ENCODE measurements at places on chromosomes 11 and 22.

GRCh38 chr11:46607516-46607915 lies 9.5 kb downstream of the HARBI1 start:
- DNase-seq = no peak

DNA sequence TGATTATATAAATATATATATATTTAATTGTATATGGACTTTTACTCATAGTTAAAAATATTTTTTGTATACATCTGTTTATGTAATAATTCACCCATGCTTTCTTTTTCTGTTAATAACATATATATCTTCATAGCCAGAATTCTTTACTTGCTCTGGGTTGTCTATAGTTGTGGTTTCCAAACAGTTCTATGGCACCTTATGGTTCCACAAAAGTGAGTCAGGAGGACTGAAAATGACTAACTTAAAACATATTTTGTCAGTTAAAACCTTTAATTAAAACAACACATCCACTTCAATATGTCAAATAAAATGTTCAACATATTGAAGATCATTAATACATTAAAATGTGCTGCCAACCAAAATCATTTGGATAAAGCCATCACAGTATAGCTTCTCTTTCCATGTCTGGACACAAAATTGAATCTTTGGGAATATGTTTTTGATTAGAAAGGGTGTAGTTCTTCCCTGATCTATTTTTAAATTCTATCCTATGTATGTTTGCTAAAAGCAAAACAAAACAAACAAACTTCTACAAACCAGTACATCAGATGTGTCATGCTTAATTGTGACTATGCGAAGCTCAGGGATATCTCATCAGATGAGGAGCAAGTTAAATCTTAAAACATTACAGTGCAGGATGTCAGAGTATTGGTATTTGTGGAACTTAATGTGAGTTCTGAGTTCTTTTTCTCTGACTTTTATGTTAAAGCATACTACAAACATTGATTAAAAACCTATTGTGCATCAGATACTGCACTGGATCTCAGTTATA lies 1488.4 kb upstream of the TENM4 start:
- no peak for DNase-seq

DNA sequence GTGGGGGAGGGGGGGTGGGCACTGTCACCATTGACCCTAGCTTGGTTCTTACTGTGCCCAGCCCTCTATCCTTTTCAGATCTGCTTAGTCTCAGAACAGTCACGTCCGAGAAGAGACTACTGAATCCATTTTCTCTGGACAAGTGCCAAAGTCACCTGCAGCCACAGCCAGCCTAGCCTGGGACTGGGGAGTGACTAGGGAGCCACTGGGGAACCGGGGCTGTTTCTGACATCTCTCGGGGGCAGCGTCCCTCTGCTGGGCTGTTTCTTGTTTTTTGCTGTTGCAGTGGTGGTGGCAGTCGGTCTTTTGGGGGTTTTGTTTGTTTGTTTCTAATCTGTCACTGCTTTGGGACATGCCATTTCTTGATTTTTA lies 8.7 kb downstream of the SLC37A2 start:
- DNase-seq = no peak

DNA sequence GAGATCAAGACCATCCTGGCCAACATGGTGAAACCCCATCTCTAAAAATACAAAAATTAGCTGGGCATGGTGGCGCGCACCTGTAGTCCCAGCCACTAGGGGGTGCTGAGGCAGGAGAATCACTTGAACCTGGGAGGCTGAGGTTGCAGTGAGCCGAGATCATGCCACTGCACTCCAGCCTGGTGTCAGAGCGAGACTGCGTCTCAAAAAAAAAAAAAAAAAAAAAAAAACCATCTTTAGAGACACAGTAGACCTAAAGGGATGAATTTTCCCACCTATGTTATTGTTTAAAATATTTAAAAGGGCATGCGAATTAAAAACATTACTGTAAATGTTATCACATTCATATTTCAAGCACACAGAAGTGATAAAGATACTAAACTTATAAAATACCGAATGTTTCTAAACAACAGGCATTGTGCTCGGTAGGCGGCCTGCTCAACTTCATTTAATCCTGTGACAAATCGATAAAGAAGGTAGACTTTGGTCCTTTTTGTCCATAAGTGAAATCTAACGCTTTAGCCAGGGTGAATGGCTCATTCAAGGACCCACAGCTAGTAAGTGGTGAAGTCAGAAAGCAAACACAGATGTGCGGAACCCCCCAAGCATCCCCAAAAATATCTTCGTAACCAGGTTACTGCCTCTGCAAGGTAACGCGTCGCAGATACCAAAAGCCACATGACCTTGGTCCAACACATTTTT lies 16.1 kb downstream of the NCAPD3 start:
- no peak for DNase-seq

DNA sequence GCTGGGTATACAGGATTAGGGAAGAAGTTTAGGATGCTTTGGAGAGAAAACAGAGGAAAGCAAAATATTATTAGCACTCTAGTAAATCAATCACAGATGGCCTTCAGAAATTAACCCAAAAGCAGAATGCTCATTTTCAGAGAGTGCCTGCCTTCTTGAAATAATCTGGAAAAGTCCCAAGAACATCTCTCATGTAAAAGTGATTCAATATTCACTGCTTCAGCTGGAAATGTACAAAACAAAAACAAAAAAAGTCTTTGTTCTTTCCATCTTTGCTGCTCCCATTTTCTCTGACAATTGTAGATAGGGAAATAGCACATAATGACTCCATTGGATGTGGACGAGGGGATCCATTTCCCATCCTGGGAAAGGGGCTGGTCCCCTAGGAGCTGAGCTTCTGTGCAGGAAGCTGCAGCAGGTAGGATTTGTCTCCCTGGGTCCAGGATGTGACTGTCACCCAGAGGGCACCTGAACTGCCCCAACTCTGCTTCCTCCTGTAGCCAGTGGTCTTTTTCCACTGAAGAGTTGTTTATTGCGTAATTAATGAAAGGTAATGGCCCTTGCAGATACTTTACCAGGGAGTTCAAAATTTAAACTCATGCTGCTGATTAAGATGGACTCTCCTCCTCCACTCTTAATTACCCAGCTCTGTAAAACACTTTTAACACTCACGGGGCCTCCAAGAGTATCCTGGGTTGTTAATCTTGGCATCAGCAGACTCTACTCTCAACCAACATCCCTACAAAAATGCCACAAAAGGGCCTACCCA lies 57.9 kb downstream of the SC5D start:
- DNase-seq = no peak

- no peak for DNase-seq
Measured at GRCh38 chr11:64936539-64936938, 846 bp upstream of the GPHA2 start.

- no peak for DNase-seq
Measured at GRCh38 chr11:61880454-61880853, 10.9 kb downstream of the FADS3 start.

DNA sequence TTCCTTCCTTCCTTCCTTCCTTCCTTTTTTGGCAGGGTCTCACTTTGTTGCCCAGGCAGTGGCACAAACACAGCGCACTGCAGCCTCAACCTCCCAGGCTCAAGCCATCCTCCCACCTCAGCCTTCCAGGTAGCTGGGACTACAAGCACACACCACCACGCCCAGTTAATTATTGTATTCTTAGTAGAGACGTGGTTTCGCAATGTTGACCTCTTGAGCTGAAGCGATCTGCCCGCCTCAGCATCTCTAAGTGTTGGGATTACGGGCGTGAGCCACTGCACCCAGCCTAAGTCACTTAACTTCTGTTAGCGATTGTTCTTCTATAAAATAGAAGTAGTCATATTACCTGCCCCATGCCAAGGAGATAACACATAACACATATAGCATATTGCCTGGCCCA lies 2.8 kb upstream of the SYTL2 start:
- DNase-seq = no peak

DNA sequence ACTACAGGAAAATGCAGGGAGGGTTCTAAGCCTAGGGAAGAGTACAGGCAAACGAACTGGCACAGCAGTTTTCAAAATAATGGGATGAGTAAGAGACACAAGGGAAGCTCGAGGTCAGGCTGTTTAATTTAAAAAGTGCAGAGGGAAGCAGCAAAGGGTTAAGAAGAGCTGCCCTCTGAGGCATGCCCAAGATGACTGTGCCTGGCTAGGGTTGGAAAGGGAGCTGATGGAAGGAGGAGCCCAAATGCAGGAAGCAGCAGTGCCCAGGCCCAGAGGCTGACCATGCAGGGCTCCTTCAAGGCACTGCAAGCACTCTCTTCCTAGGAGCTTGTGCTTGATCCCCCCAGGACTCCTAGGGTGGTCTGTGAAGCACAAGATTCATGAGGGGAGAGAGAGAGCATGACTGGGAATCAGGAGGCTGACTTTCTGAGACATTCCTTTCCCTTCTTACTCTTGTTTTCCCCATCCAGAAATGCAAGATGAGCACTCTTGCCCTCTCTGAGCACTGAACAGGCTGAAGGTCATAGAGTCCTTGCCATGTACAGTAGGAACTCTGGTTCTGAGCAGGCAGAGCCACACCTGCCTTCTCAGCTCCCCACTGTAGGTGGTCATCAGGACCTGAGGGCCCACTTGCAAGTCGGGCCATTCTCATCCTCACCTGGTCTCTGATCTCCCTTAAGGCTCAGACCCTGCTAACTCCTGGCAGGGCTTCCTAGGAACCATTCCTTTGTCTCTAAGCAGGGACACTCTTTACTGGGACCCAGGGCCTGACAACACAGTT lies 46.7 kb upstream of the DRD2 start:
- DNase-seq = no peak

GRCh38 chr11:16783321-16783801 lies 44.9 kb downstream of the C11orf58 start:
- no peak for DNase-seq

DNA sequence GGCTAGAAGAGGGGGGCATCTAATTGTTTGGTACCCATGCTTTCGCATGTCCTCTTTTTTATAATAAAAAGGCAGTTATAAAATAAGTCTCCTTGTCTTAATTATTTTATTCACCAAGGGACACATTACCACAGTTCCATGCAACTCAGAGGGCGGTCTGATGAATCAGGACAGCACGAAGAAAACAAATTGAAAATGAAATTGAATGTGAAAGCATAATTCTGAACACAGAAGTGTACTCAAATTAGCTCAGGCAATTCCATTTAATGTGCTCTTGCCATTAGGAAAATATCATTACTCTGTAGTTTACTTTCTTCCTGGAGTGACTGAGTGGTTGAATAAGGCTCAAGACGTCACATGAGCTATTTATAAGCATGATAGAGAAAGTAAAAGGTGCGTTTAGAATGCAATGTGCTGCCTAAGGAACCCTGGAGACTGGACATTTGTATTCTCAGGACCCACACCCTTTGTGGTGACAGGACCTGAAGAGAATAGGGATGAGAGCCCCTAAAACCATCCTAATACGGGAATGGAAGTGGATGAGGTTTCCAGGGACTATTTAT lies 59.6 kb downstream of the MTNR1B start:
- DNase-seq = no peak

DNA sequence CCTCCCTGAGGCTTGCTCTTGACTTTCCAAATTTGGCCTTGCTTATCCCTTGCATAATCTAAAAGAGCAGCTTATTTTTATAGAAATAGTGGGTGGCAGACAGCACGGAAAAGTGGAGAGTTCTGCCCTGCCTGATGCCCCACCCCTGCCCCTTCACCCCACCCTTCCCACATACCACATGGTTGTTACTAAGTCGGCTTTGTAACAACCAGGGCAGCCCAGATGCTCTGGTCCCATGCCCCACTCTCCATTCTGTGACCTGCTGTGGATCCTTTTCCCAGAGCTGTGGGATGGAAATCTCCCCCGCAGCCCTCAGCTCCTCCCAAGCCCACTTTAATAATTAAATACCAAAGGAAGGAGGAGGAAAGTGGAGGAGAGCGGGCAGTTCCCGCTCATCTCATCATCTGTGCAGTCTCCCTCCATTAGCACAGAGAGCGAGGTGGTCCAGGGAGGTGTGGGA lies 10.9 kb downstream of the MRGPRF start:
- DNase-seq = no peak

DNA sequence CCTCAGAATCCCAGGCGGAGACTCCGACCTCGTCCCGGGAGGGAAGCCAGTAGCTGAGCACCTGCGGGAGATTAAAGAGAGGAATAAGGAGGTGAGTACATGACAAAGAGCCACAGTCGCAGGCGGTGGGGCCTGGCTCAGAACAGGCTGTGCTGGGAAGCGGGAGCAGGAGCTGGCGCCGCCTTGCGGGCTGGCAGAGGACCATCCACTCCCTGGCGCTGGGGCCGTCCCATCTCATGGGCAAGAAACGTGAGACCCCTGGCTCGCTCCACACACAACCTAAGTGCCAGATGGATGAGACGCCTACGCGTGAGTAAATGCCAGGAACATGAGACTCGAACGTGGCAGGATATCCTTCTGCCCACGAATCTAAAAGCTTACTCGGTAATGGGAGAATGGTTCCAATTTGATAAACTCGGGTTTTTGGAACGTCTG lies 6.3 kb downstream of the CEND1 start:
- DNase-seq = no peak

GRCh38 chr11:13227676-13228255 lies 49.8 kb upstream of the BMAL1 start:
- no peak for DNase-seq
